ENCODE measurements at places on chromosomes 3 and 15. TPM values are rescaled to one million over a fixed set of nuclear protein-coding genes. Genes with fewer than 3 reads are reported as not detected.
A peak's percentile ranks its signal among the peaks of the same experiment; 100 is the strongest.

MCF2L2 gene
- 1.8 TPM for total RNA-seq

CYP11A1 gene
- 0.72 TPM for total RNA-seq

PLSCR5 gene
- total RNA-seq = not detected

PLSCR2 gene
- total RNA-seq = 0.35 TPM

IVD gene
- total RNA-seq = 123 TPM

REC114 gene
- total RNA-seq = not detected

MORC1 gene
- total RNA-seq = not detected

LRRC28 gene
- 35.8 TPM for total RNA-seq

P2RY1 gene
- 9.1 TPM for total RNA-seq

SCG5 gene
- total RNA-seq = 2.6 TPM

SPINK8 gene
- not detected for total RNA-seq

ERC2 gene
- total RNA-seq = 4.2 TPM

HESX1 gene
- total RNA-seq = 0.52 TPM

BNC1 gene
- total RNA-seq = not detected

HIGD2B gene
- not detected for total RNA-seq

ALAS1 gene
- 62.4 TPM for total RNA-seq

HGD gene
- 211 TPM for total RNA-seq

ISLR gene
- 53.0 TPM for total RNA-seq

UPK1B gene
- 37.1 TPM for total RNA-seq

EXOSC7 gene
- 24.7 TPM for total RNA-seq

DNA sequence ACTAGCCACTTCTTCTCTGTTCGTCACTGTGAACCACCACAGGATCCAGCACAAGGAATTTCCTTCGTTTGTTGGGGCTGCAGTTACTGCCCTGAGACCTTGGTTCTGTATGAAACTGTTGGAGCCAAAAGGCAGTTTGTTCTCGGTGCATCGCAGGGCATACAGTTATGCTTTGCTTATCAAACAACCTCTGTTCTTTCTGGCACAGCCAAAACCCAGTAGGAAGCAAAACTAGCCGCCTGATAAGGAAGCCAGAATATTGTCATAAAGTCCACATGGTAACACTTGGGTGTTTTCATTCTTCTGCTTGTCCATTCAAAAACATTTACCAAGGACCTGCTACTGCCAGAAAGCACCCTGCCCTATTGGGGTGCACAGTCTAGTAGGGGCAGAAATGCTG lies 116.1 kb downstream of the RAB11A start:
- DNase-seq = no peak

- no peak for DNase-seq
These were observed 920 bp downstream of the SLC15A2 start for GRCh38 chr3:121895121-121895520.

- no peak for DNase-seq
These were observed 3.1 kb downstream of the CHST13 start for GRCh38 chr3:126527006-126527405.

DNA sequence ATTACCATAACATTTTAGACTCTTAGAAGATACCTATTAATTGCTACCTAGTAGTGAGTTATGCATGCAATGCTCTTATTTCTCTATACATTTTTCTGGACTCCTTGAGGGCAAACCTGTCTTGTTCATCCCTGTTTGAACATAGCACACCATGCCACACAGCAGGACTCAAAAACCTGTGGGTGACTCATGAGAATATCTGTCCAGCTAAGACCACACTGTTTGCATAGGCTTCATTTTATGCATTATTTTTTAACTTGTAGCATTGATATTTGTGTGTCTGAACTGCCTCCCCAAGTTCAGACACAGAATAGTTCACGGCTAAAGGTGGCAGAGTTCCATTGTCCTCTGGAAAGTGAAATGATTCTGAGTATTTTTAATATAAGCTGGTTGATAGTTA lies 1.8 kb downstream of the LMCD1 start:
- DNase-seq = no peak

DNA sequence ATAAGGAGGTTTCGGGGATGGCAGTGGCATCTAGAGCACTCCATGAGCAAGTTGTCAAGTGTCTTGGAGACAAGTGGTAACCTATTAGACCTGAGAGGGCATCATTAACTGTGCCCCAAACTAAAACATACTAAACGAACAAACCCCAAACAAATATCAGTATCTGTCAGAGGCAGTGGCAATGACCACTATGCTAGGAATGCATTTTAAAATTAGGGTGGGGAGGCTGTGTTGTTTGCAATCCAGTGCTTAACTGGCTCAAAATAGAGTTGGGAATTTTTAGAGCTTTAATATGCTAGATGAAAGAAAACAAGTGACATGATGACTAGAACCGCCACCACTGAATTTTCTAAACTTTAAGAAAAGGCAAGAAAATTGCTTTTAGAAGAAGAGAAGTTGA lies 51.8 kb upstream of the TPRG1 start:
- no peak for DNase-seq

GRCh38 chr3:170717410-170718402 lies 131.8 kb upstream of the SLC7A14 start:
- no peak for DNase-seq

- DNase-seq = no peak
These were observed 53.3 kb upstream of the CMSS1 start for GRCh38 chr3:99764377-99764776.

- no peak for DNase-seq
These were observed 28.2 kb upstream of the RSL24D1 start for GRCh38 chr15:55224892-55225291.

- no peak for DNase-seq
These were observed 765.8 kb upstream of the ROBO1 start for GRCh38 chr3:80533553-80533952.

GRCh38 chr15:74062671-74063070 lies 19.7 kb downstream of the GOLGA6A start:
- no peak for DNase-seq

DNA sequence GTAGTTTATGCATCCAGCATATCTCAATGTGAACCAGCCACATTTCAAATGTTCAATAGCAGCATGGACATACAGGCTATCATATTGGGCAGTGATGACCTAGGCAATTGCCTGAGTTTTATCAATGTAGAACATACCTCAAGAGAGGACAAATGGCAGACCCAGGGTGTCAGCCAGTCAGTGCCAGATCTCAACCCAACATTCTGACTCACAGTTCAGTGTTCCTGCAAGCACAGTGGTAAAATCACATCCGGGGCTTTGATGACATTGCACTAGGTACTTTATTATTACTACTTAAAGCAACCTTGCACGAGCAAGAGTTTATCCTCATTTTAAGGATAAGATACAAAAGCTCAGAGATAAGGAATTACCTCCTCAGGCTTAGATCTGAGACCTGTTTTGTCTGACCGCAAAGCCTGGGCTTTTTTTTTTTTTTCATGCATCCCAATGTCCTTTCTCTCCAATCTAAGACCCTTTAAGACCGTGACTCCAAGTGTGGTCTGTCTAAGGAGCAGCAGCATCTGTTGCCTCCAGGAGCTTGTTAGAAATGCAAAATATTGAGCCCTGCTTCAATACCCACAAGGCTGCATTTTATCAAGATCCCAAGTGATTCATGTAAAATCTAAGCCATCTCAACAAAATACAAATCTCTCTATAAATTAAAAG lies 60.1 kb downstream of the SLC12A1 start:
- no peak for DNase-seq

DNA sequence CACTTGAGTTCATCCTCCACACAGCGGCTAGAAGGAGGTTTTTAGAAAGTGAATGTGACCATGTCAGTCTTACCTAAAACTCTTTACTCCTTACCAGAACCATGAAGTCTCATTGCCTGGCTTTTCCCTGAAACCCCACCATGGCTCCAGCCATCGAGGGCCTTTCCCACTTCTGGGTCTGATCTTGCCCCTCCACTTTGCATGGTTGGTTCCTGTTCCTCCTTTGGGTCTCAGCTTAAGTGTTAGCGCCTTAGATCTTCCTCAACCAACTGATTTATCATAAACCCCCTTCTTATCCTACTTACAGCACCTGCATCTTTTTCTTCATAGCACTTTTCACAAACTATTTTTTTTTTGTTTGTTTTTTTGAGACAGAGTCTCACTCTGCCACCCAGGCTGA lies 45.9 kb upstream of the ULK4 start:
- no peak for DNase-seq

DNA sequence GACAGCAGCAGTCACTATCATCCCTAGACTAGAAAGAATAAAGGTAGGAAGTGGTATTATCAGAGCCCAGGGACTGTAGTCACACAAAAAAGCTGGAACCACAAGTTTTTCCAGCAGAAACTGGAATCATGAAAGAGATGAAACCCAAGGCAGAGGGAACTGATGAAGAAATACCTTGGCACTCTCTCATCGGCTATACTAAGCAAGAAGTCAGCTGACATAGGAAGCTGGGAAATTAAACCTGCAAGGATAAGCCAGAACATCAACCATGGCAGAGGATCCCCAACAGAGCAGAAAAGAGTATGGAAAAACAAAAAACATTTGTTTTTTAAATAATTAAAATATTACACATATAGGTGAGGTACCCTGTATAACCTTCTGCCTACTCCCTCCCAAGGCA lies 86.5 kb downstream of the AQR start:
- DNase-seq = no peak

DNA sequence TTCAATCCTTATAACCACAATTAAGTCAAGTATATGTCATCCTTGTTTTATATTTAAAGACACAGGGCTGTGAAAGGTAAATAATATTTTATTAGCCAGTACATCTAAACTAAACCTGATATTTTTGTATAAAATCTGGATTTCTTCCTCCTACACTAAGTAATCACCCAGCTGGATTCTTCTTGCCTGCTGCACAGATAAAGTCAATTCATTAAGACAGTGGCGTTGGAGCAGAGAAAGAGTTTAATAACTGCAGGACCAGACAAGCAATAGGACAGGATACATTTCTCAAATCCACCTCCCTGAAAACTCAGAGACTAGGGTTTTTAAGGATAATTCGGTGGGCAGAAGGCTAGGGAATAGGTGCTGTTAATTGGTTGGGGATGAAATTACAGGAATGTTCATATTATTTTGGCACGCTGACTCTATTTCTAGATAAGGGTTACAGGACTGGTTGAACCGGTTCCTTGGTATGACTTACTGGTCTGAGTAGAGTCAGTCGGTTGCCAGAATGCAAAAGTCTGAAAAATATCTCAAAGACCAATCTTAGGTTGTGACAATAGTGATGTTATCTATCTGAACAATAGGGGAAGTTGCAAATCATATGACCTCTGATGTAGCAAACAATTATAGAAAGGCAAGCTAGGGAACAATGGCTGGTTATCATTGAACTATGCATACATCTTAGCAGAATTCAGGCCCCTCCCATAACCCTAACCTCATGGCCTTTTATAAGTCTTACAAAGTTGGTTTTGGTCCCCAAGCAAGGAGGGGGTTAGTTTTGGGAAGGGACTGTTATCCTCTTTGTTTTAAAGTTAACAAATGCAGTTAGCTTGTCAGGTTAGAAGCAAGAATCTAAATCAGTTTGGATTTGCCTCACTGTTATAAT lies 244.8 kb downstream of the ALCAM start:
- peak; percentile 66 for DNase-seq

DNA sequence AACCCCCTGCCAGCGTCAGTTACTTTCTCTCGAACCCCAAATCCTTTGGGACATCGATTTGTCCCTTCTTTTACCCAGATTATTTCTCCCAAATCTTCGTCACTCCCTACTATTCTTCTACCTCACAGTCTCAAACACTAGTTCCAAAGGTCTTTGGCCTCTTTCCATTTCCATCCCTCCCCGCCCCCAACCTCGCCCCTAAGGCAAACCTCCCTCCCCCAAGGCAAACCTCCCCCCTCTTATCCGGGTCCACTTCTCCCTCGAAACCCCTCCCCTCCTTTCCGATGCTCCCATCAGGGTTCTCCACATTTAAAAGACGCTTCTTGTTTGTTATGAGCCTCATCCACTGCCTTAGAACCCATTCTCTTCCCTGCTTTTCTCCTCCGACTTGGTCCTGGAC lies 583 bp downstream of the EAF1 start:
- no peak for DNase-seq

DNA sequence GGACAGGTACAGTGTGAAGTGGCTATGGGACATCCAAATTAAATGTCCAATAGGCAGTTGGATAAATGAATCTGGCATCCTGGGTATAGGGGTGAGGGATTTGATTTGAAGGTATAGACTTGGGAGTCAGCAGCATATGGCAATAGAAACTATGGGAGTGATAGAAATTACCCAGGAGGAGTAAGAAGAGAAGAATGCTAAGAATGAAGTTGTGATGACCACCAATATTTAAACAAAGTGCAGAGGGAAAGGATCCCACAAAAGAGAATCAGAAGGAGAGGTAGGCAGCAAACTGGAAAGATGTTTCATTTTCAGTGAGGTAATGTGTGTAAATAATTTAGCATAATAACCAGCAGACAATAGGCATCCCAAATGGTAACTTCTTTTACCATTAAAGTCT lies 13.8 kb upstream of the MSL2 start:
- no peak for DNase-seq

- no peak for DNase-seq
These were observed 140.7 kb downstream of the BCHE start for GRCh38 chr3:165696496-165696895.

- no peak for DNase-seq
These were observed 2.2 kb downstream of the TYRO3 start for GRCh38 chr15:41561104-41561776.

GRCh38 chr3:24502690-24503089 lies 8.0 kb upstream of the THRB start:
- DNase-seq = no peak

- DNase-seq = no peak
These were observed 383.6 kb upstream of the SEMA6D start for GRCh38 chr15:47333734-47334133.

DNA sequence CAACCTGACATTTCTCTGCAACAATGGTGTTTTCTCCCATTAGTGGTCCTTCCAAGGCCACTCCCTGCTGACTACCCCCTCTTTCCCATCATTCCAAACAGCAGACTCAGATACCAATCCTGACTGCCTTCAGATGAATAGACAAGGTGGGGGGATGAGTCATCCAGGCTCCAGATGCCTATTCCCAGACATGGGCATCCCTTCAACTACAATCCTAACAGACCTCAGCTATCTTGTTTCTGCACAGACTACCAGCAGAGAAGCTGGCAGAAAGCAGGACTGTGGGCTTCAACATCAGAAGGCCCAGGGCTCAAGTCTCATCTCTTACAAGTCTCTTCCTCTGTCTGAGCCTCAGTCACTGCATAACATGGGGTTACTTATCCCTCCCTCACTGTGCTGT lies 2.2 kb downstream of the RBP1 start:
- no peak for DNase-seq

DNA sequence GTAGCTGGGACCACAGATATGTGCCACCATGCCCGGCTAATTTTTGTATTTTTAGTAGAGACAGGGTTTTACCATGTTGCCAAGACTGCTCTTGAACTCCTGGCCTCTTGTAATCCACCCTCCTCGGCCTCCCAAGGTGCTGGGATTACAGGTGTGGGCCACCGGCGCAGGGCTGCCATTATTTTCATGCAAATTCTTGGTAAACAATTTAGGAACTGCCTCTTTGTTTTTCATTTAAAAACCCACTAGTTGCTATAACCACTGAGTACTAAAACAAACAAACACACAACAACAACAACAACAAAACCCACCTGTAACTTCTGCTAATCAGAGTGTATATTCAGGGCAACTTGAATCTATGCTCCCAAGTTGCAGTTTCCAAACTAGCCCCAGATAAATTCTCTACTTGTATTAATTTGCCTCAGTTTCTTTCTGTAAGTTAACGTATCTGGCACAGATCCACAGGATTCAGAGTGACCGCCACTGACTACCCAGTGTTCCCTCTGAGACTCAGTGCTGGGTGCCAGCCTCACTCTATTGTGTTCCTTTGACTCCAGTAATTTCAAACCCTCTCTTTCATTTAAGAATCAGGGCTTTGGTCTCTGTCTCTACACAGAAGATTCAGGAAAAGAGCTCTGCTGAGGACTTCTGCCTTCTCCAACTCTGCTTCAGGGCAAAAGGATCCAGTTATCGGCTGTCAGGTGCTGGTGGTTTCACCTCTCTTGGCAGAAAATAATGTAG lies 18.6 kb upstream of the ZNF710 start:
- no peak for DNase-seq
